ENCODE measurements at places on chromosomes 2 and 18. TPM values are rescaled to one million over a fixed set of nuclear protein-coding genes. Genes with fewer than 3 reads are reported as not detected.

- DNase-seq, result no peak
These were observed 75.5 kb upstream of the TXNDC2 start for GRCh38 chr18:9810299-9810698.

- no peak for DNase-seq
These were observed 24.3 kb upstream of the ASPRV1 start for GRCh38 chr2:69985688-69986087.

DNA sequence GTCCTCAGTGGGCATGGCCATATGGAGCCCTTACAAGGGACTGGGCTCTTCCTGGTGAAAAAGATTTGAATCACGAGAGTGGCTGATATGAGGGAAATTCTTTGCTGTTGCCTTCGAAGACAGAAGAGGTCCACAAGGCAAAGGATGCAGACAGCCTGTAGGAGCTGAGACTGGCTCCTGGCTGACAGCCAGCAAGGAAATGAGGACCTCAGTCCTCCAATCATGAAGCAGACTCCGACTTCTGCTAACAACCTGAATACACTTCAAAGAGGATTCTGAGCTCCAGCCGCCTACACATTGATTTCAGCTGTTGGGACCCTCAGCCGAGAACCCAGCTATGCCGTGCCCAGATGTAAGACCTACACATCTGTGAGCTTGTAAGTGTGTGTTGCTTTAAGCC is 3.0 kb upstream of the ST8SIA5 start:
- DNase-seq, result no peak

GRCh38 chr18:63161032-63161760 is 158.4 kb downstream of the BCL2 start:
- no peak for DNase-seq

DNA sequence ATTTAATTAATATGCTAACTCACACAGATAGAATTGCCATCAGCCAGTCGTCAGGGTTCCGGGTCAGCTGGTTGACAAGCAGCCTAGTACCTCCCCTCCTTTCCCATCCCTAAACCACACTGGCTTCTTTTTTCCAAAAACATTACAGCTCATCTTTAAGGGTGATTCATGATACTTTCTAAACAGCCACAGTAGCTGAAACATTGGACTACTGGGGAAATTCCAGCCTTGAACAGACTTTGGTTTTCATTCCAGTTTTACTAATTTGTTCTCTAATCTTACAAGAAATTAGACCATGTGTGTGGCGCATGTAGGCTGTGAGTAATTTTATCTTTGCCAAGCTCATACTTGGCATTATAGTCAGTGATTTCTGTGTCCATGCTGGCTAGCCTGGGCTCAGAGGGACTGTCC is 110.8 kb downstream of the FMNL2 start:
- DNase-seq, result peak; percentile 51

The TTC39C gene
- 24.3 TPM for polyA plus RNA-seq

The CAPG gene
- 97.8 TPM for polyA plus RNA-seq

DNA sequence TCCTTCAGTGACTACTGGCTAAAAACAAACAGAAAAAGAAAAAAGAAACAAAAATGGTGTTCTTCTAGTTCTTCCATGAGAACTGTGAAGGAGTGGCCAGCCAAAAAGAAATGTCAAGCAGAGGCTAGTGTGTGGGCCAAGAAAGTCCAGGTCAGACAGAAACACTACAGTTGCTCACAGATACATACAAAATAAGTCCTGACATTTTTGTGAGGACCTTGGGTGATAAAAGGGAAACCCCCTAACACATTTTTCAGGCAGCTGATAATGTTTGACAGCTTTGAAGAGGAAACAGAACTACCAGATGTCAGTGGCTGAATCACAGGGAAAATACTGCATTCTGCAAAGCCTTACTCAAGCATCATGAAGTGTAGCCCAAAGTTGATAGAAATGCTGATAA is 28.1 kb downstream of the ARHGAP25 start:
- no peak for DNase-seq

GRCh38 chr18:26631135-26631534 is 82.8 kb upstream of the KCTD1 start:
- no peak for DNase-seq

The UGT1A4 gene
- not detected for polyA plus RNA-seq

The NYAP2 gene
- polyA plus RNA-seq, result not detected

Data from AG04450 (cell line).